ENCODE measurements at places on chromosomes 5 and 9. TPM values are rescaled to one million over a fixed set of nuclear protein-coding genes. Genes with fewer than 3 reads are reported as not detected.

Gene CDKN2B-AS1
- 0.18 TPM for polyA plus RNA-seq

Gene ANKRD31
- polyA plus RNA-seq = 0.43 TPM

Gene EPB41L4A
- 21.3 TPM for polyA plus RNA-seq

Gene NDST1
- 73.4 TPM for polyA plus RNA-seq

Gene DND1
- polyA plus RNA-seq = not detected

Gene FLT4
- polyA plus RNA-seq = 37.2 TPM

Gene GPR107
- 47.9 TPM for polyA plus RNA-seq

Gene ATP6V1G1
- polyA plus RNA-seq = 158 TPM

Gene HRH2
- 8.5 TPM for polyA plus RNA-seq

Gene HTR4
- polyA plus RNA-seq = 0.74 TPM

Gene DDX4
- polyA plus RNA-seq = 0.17 TPM

Gene NUTM2G
- polyA plus RNA-seq = 1.00 TPM

Gene ALDOB
- 2.3 TPM for polyA plus RNA-seq

Gene BHMT2
- 2.0 TPM for polyA plus RNA-seq

Gene PCDH12
- polyA plus RNA-seq = 35.4 TPM

Gene VLDLR
- polyA plus RNA-seq = 23.4 TPM

Gene PCDHB2
- 8.8 TPM for polyA plus RNA-seq

Gene PCDHB8
- polyA plus RNA-seq = 0.72 TPM

DNA sequence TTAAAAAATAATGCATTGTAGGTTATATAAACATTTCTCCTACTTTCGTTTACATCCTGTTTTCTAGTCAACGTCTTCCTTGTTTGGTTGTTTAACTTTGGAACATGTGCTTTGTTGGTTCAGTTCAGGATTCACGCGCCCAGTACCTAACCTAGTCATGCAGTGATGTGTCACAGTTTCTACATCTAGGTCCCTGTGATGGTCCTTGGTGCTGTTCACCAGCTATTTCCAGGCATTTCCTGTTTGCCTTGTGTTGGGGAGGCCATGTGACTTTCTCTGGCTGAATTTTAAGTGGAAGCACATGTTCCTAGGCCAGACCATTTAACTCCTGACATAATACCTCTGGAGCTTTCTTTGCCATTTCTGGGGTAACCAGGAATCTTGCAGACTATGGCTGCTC lies 292.3 kb downstream of the SMARCA2 start:
- no peak for DNase-seq

- DNase-seq = no peak
Observed at GRCh38 chr9:26157411-26157810, 479.2 kb upstream of the TUSC1 start.

DNA sequence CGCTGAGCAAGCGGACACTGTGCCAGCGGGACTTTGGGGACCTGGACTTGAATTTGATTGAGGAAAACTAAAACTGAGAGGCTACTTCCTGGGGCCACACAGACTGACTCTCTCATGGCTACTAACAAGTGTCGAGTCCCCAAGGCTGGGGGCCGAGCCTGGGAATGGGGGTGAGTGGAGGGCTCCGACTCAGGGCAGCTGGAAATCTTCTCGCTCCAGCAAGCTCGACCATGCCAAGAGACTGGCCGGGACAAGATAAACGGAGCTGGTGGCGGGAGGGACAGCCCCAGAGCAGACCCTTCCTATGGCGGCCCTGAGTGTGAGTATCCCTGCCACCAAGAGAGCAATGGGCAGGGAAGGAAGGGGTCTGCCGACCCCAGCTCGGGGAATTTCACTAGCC lies 5.6 kb upstream of the KDM3B start:
- DNase-seq = no peak

GRCh38 chr9:89701221-89701798 lies 96.5 kb downstream of the GADD45G start:
- DNase-seq = no peak

DNA sequence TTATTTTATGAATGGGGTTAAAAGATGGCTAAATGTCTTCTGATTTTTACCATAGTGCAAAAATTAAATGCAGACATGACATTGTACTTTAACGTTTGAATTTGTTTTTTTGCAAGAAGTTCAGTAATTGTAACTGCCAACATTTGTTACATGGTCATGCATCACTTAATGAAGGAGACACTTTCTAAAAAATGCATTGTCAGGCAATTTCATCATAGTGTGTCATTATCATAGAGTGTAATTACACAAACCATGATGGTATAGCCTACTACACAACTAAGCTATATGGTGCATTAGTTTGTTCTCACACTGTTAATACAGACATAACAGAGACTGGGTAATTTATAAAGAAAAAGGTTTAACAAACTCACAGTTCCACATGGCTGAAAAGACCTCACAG lies 50.0 kb upstream of the NAA35 start:
- no peak for DNase-seq

- DNase-seq = no peak
Observed at GRCh38 chr5:50709471-50709870, 43.0 kb downstream of the PARP8 start.

GRCh38 chr5:6787941-6788340 lies 74.7 kb downstream of the TENT4A start:
- no peak for DNase-seq

DNA sequence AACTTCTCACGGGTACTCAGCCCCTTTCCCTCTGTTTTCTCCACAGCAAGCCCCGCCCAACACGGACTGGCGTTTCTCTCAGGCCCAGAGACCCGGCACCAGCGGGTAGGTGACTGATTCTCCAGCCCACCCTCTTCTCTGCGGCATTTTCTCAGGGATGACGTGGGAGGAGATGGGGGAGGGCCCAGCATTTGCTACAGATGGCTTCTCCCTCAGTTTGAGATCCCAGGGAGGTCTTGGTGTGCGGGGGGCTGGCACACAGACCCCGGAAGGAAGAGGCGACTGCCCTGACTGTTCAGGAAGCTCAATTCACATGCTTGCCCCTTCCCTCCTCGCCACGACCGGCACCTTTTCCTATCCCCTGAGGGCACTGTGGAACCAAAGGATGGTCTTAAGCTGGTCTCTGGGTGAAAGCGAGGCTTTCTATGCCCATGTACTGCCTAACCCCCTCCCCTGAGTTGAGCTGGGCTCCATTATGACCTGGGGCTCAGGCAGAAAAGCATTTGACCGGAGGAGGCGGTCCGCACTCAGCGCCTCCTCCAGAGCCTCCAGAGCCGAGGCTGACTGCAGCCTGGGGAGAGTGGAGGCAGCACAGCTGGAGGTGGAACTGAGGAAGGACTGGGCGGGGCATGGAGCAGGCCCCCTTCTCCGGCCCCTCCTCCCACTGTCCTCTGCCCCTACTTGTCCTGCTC lies 6.0 kb downstream of the PCDHGC5 start:
- DNase-seq = no peak

DNA sequence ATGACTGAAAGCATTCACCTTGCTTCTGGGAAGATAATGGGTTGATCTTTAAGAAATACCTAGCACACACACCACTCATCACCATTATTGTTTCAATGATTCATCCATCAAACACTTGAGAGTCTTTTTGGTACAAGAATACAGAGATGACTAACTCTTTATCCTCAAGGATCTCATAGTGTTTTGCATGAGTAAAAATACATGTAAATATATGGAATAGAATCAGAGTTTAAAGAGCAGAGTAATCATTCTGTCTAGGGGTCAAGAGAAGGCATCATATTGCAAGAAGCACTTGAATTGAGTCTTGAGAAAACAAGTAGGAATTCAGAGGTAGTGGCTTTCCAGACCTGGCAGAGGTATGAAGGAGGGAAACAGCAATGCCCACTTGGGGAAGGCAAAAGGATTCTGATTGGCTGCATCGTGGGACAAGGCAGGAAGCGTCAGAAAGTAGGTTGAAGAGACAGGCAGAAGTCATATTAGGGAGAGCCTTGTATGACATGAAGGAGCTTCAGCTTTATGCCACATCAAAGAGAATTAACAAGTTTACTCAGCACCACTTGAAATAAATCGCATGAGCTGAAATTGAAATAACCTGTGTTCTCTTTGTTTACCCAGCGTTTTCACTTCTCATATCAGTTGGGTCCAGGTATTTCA lies 542.5 kb downstream of the TLE1 start:
- no peak for DNase-seq

DNA sequence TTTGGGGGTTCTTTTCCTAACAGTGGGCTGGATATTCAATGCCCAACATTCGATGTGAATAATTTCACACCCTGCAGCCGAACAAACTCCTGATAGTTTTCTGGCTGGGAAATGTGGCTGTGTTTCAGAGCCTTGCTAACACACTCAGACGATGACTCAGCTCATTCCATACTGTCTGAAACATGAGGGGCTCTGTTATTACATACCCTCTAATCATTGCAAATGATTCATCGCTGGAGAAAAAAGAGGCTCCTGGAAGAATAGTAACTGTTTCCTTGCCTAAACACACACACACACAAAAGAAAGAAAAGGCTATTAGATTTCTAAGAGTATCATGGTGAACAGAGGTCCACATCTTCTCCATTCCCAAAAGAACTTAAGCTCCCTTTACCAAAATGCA lies 75.8 kb downstream of the OXCT1 start:
- peak; percentile 50 for DNase-seq

- no peak for DNase-seq
Observed at GRCh38 chr9:119020730-119021333, 348.4 kb downstream of the BRINP1 start.

DNA sequence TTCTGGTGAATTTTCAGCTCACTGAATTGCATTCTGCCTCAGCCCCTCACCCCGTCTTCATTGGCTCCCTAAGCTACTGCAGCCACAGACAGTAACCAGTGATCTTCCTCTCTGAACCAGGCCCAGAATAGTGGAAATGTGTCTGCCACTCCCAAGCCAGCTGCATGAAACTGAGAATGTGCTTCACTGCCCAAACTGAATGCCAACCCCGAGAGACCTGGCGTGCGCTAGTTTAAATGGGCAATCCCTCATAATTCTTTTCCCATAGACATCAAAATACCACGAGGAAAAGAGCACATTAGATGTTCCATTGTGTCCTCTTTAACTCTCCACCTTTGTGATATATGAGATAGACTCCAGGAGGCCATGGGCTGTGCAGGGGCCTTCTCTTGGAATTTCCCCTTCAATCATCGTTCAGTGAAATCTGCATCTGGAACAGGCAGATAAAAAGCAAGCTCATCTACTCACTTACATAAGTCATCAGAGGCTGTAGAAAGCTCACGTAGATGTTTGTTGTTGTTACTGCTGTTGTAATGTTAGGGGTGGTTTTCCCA lies 320.2 kb downstream of the NFIB start:
- no peak for DNase-seq

GRCh38 chr5:104053353-104053649 lies 490.7 kb upstream of the NUDT12 start:
- DNase-seq = no peak

GRCh38 chr9:134716067-134716466 lies 74.5 kb downstream of the COL5A1 start:
- no peak for DNase-seq

GRCh38 chr5:175712681-175713085 lies 54.8 kb downstream of the HRH2 start:
- DNase-seq = no peak

DNA sequence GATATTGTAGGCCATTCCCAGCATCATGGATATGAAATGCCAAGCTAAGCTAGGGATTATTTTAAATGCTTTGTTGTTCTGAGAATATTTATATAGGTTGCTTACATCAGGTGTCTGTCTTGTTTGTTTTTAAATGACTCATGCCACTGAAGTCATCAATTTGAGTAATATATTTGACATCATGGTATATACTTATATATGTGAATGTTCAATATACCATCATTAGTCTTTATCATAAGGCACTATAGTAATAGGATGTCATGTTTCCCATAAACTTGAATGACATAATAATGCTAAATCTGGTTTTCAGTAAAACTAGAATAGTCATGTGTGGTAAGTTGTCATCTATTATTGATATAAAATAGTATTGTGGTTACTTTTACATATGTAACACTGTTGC lies 13.1 kb downstream of the C9orf85 start:
- DNase-seq = no peak

GRCh38 chr9:134645607-134646365 lies 4.2 kb downstream of the COL5A1 start:
- no peak for DNase-seq

GRCh38 chr5:118397236-118397635 lies 591.1 kb downstream of the DTWD2 start:
- no peak for DNase-seq

DNA sequence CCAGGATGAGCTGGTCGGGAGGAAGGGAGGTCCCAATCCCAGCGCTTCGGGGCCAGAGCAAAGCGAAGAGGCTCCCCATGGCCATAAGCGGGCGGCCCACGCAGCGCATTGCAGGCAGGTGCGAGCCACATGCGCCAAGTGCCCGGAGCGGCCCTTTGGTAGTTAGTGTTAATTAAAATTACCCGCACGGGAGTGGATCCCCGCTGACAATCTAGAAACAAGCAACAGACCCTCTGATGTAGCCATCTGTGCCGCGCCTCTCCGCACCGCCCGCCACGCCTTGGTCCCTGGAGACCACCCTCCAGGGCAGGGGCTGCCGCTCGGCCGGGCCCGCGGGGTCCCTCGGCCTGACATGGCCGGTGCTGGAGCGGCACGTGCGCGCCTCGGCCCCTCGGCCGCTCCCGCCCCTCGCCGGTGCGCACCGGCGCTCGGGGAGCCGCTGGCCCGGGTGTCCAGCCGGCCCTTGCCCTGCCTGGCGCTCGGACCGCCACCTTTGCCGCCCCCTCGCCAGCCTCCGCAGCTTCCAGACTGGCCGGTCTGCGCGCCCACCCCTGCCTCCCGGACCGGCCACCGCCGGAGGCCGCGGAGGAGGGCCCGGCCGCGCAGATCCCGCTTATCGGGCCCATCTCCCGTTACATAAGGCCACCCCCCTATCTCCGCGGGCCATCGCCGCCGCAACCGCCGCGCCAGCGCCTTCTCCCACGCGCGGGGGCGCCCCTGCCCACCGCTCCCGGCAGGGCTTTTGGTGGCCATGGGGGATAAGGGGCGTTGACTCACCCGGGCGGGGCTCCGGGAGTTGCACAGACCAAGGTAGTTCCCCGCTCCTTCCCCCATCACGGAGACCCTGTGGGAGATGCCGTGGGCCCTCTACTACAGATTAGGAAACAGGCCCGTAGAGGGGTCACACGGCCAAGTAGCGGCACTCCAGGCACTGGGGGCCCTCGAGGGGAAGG lies 1.9 kb upstream of the IL13 start:
- no peak for DNase-seq

GRCh38 chr9:104868687-104869404 lies 59.1 kb downstream of the ABCA1 start:
- peak; percentile 73 for DNase-seq

GRCh38 chr5:25405850-25406249 lies 761.1 kb upstream of the CDH10 start:
- no peak for DNase-seq

DNA sequence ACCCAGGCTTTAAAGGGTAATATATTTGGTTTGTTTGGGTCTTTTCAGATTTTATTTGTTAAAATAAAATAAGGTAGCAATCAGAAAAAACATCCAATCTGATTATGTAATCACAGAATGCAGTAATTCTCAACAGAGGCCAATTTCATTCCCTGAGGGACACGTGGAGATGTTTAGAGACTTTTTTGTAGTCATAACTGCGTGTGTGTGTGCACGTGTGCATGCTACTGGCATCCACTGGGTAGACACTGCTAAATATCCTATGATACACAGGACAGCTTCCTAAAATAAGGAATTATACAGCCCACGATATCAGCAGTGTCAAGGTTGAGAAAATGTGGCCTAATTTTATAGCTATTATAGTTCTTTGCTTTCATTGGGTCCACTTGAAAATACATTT lies 180.8 kb upstream of the KLF9 start:
- DNase-seq = no peak

Data from left lung (tissue), 14 donors.